Left ventricle myocardium inferior (tissue), 1 donor: ENCODE measurements at places on chromosomes 16 and 17.
A peak's percentile ranks its signal among the peaks of the same experiment; 100 is the strongest.

GRCh38 chr16:86604436-86605193, 26.3 kb downstream of the FOXL1 start:
- peaks cover under 1% of the 10 kb centered on the region for H3K4me1 ChIP-seq
- peaks cover 58% of the 10 kb centered on the region for H3K27me3 ChIP-seq
- no peak overlapping the region for H3K4me3 ChIP-seq
- no peak for DNase-seq
- no peak overlapping the region for H3K27ac ChIP-seq

- peak overlapping the region; percentile 75 for H3K4me3 ChIP-seq
- DNase-seq = peak; percentile 65
- H3K4me1 ChIP-seq = peaks cover 27% of the 10 kb centered on the region
Observed at GRCh38 chr16:728131-728889, 1.4 kb downstream of the HAGHL start.

DNA sequence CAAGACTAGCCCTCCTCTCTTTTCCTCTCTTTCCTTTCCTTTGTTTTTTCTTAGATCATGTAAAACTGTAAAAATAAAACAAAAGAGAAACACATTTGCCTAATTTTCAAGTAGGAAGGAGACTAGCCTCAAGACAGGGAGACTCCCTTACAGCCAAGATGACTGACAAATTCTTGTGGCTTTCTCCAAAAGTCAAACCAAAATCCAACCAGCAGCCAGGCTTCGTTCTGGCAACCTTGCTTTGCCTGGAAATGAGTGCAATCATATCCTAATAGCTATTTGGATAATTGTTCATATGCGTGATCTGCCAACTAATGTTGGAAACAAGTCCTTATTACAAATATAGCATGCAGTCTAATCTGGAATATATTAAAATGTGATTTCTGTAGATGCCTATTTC, 868.9 kb upstream of the SOX9 start:
- no peaks in the 10 kb centered on the region for H3K4me1 ChIP-seq
- H3K27ac ChIP-seq = no peak overlapping the region
- H3K4me3 ChIP-seq = no peak overlapping the region

DNA sequence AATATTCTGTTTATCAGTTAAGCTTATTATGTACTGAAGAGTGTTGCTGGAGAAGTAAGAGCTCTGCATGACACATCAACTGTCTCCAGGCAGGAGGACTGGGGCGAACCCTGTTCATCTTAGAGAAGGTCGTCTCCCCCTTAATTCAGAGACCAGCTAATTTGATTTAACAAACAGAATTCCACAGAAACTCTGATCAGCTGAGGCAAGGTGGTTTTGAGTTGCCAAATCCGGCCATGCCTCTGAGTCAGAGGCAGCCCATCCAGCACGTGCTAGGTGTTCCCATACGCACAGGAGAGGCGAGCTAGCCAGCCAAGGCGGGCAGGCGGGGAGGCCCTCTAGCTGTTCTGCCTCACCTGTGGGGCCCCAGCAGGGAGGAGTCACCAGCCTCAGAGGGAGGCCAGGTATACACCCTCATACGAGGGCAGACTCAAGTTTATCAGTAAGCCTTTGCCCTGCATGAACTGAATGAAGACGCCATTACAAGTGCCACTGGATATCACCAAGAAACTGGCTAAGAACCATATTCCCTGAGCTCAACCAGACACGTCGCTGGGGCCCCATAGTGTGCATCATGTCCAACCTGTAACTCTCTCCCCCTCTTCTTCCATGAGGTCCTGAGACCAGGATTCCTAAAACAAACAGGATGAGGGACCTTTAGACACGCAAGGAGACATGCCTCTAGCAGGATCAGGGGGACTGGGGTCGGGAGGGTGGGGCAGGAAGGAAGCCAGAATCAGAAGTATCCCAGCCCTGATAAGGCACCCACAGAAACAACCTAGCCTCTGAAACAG, 25.7 kb downstream of the STAT5A start:
- H3K27ac ChIP-seq = peak overlapping the region; percentile 34
- H3K4me3 ChIP-seq = no peak overlapping the region
- no peak for DNase-seq
- H3K4me1 ChIP-seq = peaks cover 75% of the 10 kb centered on the region
- peaks cover 73% of the 10 kb centered on the region for H3K36me3 ChIP-seq
